ENCODE measurements at places on chromosomes 1 and 21.

DNA sequence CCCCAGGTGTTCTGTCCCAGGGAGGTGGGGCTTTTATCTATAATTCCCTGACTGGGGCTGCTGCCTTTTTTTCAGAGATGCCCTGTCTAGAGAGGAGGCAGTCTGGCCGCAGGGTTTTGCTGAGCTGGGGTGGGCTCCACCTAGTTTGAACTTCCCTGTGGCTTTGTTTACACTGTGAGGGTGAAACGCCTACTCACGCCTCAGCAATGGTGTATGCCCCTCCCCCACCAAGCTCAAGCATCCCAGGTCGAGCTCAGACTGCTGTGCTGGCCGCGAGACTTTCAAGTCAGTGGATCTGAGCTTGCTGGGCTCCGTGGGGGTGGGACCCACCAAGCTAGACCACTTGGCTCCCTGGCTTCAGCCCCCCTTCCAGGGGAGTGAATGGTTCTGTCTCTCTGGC is 124.3 kb downstream of the CENPF start:
- no peak for DNase-seq

DNA sequence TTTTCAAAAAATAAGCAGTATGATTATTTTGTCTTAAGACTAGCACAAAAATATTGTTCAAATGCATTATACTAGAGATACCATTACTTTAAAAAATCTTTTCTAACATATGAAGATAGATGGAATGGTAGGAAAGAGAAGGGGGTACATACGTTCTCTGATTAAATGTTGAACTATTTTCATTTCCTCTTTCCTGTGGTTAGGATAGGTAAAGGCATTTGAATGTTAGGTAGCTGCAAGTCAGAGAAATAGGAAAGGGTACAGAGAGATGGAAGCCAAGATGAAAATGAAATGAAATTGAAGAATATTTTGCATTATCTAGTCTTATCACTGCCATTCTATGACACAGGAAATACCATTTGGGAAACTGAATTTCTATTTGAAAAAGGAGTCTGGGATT is 28.3 kb downstream of the TLCD4 start:
- no peak for DNase-seq

- no peak for DNase-seq
Measured at GRCh38 chr1:42886046-42886739, 39.8 kb downstream of the ZNF691 start.

GRCh38 chr21:40675017-40675416 is 171.9 kb downstream of the DSCAM start:
- DNase-seq, result no peak

GRCh38 chr1:95035536-95035935 is 37.2 kb downstream of the ALG14 start:
- no peak for DNase-seq

DNA sequence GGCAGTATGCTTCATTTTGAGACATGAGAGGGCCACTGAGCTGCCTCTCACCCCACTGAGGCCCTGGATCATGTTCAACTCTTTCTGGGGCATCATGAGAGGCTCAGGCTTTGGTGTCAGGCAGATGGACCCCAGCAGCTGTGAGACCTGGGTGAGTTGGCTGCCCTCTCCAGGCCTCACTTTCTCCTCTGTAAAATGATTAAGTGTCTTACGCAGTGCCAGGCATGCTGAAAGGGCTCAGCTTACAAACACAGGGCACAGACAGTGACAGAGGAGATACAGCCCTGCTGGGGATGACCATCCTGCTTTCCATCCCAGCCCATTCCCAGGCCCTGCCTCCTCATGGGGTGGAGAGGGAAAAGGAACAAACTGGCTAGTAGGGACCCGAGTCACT is 387.4 kb downstream of the MATN1 start:
- no peak for DNase-seq

Measured in C1 segment of cervical spinal cord (tissue), 14 donors.